ENCODE measurements at places on chromosomes 6 and 20.

GRCh38 chr6:51927450-51927849 is 160.0 kb downstream of the PKHD1 start:
- no peak for DNase-seq

- no peak for DNase-seq
These were observed 76.6 kb downstream of the F13A1 start for GRCh38 chr6:6243846-6244245.

DNA sequence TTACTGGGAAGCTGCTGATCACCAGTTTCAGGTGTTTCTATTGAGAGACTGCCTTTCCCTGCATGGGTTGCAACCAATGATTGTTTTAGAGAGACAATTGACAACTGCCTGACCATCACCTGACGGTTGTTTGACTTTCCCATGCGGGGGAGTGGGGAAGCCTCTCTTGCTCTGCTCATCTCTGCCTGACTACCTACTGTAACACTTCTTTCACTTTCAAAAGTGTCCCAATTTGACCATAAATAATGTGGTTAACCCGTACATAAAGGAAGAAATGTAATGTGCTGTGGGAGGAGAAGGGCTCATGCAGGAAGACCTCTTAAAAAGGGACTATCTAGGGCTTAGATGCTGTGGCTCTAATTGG is 122.1 kb upstream of the PHACTR1 start:
- no peak for DNase-seq

DNA sequence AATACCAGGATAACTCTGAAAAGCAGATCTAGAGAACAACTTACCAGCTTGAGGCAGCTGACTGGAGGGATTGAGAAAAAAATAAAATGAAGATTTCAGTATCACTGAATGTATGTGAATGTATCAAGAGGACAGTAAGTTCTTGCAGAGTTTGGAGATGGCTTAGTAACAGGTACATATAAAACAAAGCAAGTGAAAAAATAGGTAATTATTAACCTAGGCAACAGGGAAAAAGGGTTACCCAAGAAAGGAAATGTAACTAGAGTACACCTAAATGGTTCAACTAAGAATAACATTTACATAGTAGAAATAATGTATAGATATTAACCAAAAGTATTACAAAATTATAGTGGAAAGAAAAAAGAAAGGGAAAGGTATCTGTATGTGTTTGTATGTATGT is 67.3 kb downstream of the NRSN1 start:
- no peak for DNase-seq

DNA sequence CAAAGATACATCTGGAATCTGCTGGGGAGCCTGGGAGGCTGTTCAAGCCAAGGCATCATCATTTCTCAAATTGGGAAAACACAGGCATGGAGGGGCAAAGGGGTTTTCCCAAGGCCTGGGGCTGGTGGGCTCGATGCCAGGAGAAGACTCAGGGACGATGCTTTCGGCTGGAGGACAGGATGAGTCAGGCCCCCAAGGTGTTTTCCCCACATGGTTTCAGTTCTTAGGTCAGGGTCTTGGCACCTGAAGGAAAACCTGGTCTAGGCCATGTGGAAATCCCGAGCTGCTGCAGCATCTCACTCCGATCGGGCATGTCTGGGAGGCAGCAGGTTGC is 348.1 kb downstream of the CDC5L start:
- peak; percentile 55 for DNase-seq

DNA sequence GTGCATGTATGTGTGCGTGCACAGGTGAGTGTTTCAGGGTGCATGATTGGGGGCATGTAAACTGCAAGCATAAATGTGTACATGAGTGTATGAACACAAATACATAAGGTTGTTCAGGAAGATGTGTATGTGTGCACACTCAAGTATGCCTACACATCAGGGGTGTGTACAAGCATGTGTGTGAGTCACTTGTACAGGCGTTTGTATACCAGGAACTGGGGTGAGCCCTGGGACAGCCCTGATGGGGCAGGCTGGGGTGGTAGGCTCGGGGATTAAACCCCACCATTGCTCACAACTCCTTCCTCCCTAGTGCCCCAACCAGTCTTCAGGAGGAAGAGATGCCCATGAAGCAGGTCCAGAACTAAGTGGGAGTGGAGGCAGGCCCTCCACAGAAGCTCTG is 4.3 kb downstream of the CRIP3 start:
- DNase-seq, result no peak

- no peak for DNase-seq
These were observed 16.7 kb downstream of the CALHM5 start for GRCh38 chr6:116528133-116528532.

GRCh38 chr6:106639812-106640211 is 10.4 kb downstream of the QRSL1 start:
- no peak for DNase-seq

DNA sequence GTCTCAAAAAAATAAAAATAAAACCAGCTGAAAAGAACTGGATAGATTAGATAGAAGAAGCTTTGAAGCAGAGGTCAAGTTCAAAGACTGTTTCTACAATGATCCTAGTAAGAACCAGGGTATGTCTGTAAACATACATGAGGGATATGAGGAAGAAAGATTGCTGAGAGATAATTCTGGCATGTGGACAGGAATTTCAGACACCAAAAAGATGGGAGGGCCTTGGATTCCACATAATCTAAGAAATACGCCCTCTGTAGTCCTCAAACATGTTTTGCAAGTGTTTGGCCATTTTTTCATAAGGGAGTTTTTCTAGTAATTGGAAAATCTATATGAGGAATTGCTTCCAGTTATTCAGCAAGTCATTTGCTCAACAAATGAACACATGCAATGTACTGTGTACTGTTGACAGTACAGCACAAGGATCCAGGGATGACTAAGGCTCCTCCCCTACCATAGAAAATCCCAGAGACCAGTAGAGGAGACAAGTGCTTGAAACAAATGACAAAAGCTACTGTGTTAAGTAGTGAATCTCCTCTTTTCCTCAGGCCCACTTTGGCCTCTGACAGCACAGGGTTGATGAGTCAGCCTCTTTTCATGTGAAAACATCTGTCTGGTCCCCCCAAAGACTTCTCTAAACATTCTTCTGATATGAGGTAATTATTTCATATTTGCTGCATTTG is 795.9 kb downstream of the MAFB start:
- peak; percentile 15 for DNase-seq

DNA sequence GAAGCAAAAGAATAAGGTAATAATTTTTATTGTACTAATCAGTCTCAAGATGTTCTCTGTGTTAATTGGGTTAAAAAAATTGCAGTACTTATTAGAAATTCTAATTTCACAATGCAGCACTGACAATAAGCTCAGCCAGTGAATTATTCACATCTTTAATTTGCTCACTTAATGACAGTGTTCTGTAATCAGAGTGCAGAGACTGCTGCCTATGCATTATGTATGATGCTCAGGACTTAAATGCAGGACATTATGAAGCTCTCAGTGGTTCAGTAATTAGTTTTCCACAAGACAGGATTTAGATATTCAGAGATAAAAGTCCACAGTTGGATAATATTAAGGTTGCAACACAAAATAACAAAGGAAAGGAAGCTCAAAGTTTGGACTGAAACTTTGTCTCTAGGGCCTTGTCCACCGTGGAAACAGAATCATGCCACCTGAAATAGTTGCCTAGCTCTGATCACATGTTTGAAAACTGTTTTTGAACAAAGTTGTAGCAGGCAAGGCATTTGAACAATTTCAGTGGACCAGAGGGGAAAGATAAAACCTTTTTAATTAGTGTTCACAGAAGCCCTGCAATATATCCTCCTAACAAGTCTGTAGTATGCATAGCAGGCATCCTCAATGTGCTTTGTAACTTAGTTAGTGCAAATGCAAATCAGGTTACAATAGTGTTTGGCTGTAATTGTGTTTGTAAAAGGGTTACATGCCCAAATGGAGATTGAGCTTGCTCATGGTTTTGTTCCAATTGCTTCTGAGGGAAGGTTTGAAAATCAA is 23.7 kb upstream of the MMS22L start:
- DNase-seq, result peak; percentile 1

GRCh38 chr20:43900121-43900466 is 14.6 kb upstream of the TOX2 start:
- DNase-seq, result no peak

GRCh38 chr6:88004707-88005106 is 42.9 kb upstream of the SPACA1 start:
- no peak for DNase-seq

DNA sequence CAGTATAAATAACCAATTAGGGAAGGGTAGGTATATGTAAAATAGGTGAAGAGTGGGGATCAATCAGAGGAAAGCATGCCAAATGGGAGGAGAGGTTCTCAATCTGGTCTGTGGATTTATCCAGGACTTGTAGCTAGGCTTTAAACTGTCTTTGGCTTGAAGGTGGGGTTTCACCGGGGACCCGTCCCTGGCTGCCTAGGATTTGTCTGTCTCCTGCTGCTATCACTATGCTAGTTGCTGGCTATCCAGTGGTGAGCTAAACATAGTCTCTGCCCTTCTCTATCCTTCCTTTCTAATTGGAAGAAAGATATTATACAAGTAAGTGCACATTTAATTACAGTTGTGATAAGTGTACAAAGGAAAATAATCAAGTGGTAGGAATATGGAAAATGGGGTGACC is 58.8 kb downstream of the DOP1A start:
- no peak for DNase-seq

GRCh38 chr6:162941128-162941527 is 213.4 kb downstream of the PACRG start:
- DNase-seq, result no peak

GRCh38 chr20:22985239-22985778 is 49.8 kb upstream of the SSTR4 start:
- no peak for DNase-seq

DNA sequence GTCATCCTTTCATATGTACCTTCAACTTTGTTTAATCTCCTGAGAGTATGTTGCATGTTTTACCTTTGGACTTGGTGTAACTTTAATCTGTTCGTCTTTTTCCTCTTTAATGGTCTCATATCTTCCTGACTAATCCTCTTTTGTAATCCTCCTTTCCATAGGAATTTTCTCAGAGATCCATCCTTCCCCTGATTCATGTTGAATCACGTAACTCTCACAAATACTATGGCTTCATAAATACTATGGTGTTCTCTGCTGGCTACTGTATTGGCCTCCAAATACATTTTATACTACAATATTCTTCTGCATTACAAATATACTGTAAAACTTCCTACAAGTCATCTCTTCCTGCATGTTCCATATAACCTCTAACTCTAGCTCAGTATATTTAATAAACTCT is 317.7 kb upstream of the ADGRB3 start:
- no peak for DNase-seq

DNA sequence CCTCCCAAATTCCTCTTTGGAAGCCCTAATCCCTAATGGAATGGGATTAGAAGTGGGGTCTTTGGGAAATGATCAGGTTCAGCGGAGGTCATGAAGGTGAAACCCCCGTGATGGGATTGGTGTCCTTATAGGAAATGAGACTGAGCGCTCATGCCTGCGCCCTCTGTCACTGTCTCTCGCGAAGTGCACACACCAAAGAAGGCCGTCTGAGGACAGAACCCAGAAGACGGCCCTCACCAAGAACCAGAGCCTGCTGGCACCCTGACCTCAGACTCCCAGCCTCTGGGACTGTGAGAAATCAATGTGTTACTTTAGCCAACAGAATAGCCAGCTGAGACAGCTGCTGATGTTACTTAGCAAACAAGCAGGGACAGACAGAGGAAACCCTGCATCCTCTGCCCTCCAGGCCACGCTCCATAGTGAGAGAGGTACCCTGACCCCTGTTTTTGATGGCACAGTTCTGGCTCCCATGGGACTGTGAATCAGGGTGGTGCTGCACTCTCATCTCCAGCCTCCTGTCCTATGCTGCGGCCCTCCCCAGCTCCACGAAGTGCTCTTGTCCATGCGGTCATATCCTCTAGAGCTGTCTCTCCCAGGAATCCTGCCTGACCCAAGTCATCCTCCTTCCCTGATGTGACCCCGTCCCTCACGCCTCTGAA is 369.3 kb downstream of the ZFAND3 start:
- DNase-seq, result no peak

DNA sequence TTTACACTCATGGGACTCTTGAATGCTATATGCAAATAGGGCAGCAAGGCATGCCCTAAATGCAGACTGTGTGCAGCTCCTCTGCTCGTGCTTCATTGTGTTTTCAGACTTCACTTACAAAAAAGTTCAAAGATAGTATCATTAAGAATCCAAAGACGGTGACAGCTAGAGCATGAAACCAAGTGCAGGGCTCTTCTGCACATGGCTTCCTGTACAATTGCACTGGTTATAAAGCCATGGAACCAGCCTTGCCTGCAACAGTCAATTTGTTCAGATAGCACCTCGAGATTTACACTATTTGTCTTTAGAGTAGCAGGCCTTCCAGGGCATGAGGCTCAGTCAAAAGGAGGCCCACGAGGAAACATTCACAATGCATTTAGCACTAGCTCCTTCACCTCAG is 35.6 kb downstream of the RFPL4B start:
- no peak for DNase-seq

DNA sequence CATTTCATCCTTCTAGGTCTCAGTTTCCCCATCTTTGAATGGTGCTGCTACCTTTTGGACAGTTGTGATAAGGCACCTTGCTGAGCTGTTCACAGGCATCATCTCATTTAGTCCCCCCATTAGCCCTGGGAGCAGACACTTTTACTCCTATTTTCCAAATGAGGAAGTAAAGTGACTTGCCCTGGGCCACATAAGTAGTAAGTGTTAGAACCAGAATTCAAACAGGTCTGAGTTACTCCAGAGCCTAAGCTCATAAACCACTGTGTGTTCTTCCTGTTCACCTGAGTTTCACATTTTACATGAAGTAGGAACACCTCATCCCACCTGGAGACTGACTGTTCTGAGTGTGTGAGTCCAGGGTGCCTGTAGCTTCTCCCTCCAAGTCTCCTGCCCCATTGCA is 43.5 kb upstream of the EPB41L1 start:
- DNase-seq, result no peak

- no peak for DNase-seq
These were observed 8.5 kb upstream of the SLC22A2 start for GRCh38 chr6:160267102-160267501.

DNA sequence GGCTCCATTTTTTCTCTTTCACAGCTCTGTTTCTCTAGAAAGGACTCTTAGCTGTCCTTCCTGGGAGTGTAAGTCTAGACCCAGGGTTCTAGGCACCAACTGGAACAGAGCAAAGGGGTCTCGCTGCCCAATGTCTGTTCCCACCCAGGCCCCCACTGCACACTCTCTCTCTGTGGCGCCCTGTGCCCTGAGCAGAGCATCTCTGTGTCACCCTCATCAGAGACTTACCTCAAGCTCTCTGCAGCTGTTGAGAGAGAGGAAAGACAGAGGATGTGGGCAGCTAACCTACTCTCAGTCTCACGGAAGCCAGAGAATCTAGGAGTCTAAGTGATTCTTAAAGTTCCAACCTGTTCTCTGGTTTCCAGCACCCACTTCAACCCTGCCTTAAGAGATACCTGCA is 9.5 kb downstream of the NCR2 start:
- no peak for DNase-seq

All from astrocyte of the hippocampus (primary cell).